ENCODE measurements at places on chromosomes 3 and 15. TPM values are rescaled to one million over a fixed set of nuclear protein-coding genes. Genes with fewer than 3 reads are reported as not detected.

The CD200R1 gene
- 3.8 TPM for total RNA-seq

The ANKUB1 gene
- total RNA-seq, result not detected

The HIGD2B gene
- total RNA-seq, result not detected

GRCh38 chr15:99980752-99981151 lies 247.5 kb upstream of the LYSMD4 start:
- no peak for DNase-seq

DNA sequence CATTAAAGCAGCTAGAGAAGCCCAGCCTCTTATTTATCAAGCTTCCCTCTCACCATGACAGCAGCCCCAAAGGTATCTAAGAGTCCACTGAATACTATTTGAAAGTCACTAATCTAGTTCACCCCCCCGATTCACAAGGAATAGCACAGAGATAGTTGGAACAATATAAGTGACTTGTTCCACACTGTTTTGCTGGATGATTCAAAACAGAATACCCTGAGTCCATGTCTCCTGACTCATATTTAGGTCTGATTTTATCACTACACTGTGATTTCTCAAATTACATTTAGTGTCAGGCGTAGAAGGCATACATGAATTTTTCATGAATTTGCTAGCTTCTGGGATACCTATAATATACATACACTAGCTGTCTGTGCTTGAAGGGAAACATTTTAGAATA lies 18.7 kb upstream of the EOGT start:
- no peak for DNase-seq

DNA sequence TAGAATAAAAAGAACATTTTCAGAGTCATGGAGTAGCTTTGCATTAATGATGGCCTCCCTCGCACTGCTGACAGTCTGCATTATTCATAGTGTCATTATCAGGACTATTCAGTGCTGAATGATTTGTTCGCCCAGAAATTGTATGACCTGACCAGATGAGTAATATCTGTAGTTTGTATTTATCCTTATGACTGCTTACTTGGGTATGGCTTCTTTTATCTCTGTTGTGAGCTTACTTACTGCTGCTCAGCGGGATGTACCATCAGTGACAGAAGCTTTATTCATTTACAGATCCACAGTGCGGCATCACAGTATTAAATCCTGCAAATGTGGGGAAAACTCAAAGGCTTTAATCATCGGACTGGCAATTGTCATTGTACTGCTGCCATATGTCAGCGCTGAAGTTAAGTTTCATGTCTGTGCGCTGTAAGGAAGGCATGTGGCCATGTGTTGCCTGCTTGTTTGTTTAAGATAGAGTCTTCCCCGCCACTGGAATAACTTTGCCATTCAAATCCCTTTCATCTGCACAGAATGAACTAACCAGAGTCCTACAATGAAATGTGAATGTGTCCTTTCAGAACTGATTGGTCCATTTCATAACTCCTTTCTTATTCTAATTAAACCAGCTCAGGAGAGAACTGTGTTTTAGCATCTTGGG lies 262.2 kb downstream of the CHL1 start:
- DNase-seq, result no peak

DNA sequence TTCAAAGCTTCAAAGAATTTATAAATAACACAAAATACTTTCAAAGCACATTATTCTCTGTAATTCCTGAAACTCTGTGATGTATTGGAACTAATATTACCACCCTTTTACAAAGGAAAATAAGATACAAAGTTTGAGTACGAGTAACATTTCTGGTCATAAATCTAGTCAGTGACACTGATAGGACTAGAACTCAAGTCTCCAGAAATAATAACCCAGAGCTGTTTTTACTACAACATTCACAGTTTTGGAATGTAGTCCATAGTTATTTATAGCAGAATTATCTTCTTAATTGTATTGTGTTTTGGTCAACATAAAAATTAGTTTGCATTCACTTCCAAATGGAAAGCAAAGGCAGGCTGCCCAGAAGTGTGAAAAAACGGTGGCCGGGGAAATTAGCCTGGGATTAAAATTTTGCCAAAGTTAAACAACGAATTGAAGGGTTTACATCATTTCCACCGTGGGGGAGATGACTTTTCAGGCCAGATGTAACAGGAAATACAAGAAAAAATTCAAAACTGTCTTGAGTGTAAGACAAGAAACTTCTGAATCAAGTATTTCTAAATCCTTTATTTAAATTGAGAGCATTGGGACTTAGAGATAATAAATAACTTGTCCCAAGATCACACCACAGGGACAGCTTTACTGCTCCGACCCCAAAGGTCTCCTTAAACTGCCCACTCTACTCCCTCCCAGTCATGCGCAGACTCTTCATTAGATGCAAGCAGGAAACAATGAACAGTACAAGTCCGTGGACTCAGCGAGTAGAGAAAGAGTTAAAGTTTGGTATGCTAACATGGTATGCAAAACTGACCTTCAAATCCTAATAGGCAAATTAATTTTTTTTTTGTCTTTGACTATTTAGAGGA lies 74.3 kb upstream of the VGLL4 start:
- no peak for DNase-seq

DNA sequence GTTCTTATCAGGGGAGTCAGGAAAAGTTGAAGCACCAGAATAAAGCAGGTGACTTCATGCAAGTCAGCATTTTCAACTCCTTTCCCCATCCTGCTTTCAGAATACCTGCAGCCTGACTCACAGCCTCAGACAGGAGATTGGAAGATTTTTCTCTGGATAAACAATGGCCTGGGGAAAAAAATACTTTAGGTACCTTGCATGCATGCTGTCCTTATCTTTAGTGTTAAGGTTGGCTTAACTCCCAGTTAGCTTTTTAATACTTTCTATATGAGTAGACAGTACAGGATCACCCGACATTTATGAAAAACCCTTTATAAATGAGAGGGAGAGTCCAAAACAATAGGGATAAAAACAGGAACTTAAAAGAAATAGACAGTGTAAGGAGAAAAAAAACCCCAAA lies 53.6 kb downstream of the PAK2 start:
- DNase-seq, result no peak

GRCh38 chr15:25059698-25060471 lies 105.1 kb downstream of the SNRPN start:
- DNase-seq, result peak; percentile 47

DNA sequence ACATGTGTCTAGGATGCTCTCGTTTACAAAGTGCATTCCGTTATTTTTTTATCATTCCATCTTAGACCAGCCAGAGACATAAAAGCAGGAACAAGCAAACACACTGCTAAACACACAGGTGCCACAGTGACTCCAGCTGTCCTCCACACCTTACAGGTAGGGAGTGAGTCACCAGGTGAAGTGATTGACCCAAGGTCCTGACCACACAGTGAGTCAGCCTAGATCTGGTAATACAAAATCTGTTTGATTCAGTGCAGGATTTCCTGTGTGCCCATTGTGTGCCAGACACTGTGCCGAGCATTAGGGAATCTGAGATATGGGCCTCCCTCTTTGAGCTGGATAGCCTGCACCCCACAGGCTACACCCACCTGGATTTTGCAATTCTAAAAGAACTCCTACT lies 16.7 kb upstream of the BFSP2 start:
- DNase-seq, result no peak

DNA sequence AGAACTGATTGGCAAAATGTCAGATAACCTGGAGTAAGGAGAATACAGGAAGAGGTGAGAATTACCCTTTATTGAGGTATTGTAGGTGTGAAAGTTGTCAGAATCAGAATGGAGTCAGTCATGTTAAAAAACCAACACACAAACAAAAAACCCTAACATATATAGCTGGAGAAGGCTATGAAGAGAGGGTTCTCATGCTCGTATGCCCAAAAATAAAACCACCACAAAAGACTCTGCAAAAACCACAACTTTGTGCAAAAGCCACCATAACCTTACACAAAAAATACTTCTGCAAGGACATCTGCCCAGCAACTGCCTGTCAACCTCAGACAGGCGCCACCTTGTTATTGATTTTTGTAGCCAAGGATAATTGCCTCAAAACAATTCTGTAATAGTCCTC lies 136.0 kb downstream of the CD47 start:
- DNase-seq, result no peak

DNA sequence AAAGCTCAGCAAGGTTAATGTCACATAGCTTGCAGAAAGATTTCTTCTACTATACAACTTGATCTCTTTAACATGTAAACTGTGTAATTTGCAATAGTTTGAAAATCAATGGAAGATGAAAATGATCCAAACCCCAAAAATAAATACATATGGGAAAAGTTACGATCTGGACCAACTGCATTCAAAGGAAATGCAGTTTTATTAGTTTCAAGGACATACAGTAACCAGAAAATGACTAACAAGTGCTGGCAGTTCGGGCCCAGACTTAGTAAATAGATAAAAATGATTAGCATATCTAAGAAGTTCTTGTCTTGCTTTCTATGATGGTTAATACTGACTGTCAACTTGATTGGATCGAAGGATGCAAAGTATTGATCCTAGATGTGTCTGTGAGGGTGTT lies 37.3 kb upstream of the LEKR1 start:
- no peak for DNase-seq

DNA sequence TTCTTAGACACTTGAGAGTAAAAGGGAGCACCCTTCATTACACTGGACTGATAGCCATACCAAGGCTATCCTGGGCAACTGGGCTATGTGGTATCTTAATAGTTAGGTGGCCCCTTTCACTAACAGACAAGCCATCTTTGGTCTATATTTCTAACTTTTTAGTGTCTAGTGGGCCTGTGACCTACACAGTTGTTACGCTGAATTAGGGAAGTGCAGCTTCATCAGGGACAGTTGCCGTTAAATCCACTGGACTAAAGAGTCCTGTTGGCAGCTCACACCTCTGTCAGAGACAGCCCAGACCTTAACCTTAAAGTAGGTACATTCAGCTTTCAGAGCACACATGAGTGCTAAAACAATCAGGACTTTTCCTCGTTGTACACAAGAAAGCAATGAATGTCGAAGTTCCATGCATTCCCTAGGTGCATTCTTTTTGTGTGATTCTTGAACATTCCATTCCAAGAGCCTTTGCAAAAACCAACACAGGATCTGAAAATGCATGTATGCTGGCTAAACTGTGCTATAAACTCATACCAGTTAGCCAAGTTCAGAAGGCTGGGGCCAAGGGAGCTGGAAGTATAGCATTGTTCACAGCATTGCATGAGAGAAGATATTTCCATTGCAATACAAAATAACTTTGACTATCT lies 230.2 kb upstream of the EIF1B start:
- no peak for DNase-seq

DNA sequence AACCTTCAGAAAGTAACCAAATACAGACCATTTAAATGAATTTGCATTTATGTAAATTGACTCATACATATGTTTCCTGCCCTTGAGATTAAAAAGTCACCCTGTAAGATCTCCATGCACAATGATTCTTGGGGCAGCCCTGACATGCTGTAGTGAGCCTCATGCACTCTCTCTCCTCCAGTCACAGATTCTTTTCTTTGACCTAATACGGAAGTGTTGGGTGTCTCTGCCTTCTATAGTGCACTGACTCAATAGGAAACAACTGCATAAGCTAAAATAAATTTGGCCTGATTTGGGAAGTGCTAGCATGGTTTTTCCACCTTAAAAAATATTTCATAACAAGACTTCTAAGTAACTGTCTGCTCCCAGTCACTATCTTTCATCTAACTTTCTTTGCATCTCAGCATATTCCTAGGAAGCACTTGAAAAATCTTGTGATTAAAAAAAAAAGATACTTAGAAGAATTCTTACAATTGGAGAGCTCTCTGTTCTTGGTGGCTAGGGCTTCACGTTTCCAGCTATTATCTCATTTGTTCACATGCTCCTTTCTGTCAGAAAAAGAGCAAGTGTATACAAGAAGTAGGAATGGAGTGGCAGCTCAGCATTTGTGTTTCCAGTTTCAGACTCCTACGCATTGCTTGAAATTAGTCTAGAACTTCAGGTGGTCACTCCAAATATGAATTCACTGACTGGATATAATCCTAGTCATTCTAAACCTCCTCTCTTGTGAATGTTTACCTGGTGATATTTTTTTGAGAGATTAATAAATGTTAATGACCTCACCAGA lies 207.9 kb upstream of the COL8A1 start:
- no peak for DNase-seq

DNA sequence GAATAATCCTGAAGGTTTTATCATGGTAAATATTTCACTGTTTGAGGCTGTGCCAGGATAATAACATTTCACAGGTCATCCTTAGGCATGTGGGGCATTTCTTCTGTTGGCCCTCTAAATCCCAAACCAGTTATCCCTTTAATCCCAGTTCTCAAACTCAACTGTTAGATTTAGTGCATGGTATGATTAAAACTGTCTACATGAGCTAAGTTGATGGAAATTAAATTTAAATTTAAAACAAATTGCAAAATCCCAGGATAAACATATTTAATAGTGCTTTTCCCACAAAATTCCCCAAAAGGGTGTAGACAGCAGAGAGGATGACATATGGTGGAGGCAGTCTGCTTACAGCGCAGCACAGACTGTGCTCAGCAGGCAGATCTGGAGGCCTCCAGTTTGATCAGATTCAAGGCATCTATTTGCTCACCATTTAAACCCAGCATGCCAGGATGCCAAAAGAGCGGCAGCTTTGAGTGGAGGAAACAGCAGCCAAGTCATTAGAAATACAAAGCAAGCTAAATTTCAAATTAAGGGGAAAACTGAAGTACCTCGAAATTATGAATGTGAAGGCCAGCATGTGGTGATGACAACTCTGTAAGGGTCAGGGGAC lies 325.8 kb downstream of the KCNH8 start:
- DNase-seq, result no peak

GRCh38 chr15:66095871-66096687 lies 157.5 kb downstream of the MEGF11 start:
- peak; percentile 76 for DNase-seq

DNA sequence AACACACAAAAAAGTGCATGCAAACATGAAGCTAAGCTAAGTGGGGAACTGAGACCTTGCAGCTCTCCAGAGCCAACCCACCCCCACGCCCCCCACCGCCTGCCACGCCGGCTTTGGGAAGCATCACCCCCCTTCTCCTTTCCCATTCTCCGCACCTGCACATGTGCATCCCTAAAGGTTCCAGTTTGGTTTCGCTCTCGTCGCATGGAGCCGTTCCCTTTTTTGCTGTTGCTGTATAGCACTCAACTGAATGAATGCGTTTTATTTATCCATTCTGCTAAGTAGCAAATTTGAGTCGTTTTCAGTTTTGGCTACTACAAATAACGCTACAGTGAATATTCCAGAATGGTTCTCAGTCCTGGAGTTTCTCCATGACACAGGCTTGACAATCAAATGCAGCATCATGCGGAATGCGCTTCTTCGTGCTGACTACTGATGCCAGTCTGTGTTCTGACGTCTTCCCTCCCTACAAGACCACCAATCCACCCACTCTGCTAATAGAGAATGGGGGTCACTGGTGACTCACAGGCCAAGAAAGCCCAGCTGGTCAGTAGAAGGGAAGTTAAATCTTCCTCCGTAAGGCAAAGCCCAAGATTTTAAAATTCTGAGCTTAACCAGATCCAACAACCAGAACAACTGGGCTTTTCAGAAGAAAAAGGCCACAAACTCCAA lies 115.3 kb downstream of the XXYLT1 start:
- DNase-seq, result no peak

DNA sequence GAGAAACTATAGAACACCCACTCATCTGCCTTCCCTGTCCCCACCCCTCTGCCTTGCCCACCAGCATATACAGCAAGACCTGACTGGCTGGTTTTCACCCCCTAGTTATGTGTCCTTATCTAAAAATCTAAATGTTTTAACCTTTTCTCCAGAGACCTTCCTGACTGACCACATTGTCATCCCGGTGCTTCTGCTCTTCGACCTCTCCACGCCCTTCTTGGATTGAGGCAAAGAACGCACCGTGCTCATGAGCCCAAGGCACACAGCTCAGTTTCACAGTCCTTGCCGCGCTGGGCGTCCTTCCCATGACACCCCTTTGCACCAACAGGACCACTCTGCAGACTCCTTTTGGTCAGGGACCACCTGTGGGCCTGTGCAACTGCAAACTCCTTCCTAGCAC lies 62.7 kb downstream of the B3GNT5 start:
- DNase-seq, result no peak

GRCh38 chr3:99895703-99896441 lies 78.2 kb downstream of the CMSS1 start:
- DNase-seq, result no peak
